CD4-positive, alpha-beta memory T cell (primary cell): ENCODE measurements at places on chromosomes 6 and 20. TPM values are rescaled to one million over a fixed set of nuclear protein-coding genes. Genes with fewer than 3 reads are reported as not detected.

The BANF2 gene
- polyA plus RNA-seq: not detected

- DNase-seq: peak; percentile 36
- H3K4me1 ChIP-seq: no peaks in the 10 kb centered on the region
- no peak overlapping the region for H3K27ac ChIP-seq
- no peak overlapping the region for H3K4me3 ChIP-seq
Observed at GRCh38 chr6:2353412-2354137, 108.2 kb upstream of the GMDS start.

The MAP7 gene
- polyA plus RNA-seq: 1.5 TPM

The ADGRF4 gene
- polyA plus RNA-seq: not detected

DNA sequence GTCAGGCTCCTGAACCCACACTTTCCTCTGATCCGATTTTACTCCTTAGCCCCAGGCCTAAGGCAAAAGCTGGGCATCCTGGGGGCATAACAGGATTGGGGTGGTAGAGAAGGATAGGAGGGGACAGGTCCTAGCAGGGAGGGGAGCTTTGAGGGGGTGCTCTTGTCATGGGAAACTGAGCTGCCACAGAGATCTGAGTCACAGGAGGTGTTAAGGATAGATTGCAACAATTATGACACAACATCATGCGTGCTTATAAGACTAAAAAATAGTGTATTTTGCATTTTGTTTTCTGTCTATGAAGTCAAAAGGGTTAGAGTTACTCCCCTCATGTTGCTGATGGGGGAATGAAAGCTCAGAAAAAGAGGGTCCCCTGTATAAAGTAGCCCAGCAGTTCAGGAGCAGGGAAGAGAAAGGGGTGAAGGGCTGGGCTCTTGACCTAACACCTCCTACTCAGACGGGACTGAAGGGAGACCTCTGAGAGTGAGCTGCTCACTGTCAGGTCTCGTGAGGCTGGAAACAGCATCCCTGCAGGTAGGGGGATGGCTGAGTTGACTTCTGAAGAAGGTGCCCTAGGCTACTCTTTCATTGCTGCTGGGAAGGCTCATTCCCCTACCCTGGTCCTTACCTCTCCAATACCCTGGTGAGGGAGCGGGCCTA, 2.0 kb downstream of the GLP1R start:
- peaks cover 18% of the 10 kb centered on the region for H3K27me3 ChIP-seq
- H3K4me1 ChIP-seq: peaks cover 13% of the 10 kb centered on the region
- H3K27ac ChIP-seq: no peak overlapping the region
- H3K36me3 ChIP-seq: no peaks in the 10 kb centered on the region
- no peak for DNase-seq

DNA sequence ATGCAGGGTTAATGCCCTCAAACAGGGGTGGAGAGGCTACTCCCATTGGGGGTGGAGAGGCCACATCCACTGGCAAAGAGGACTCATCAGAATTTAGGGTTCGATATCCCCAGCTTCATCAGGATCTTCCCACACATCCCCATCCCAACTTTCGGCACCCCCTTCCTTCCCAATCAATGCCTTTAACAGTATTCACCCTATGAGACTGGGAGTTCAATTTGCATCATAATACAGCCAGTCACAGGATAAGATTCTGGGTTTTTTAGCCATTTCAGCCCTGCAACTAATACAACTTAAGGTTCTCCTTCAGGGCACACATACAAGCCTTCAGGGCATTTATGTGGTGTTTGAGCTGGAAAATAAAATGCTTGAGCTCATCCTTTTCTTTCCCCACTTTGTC, 80.9 kb downstream of the GMDS start:
- no peak overlapping the region for H3K27ac ChIP-seq
- no peak for DNase-seq
- no peaks in the 10 kb centered on the region for H3K27me3 ChIP-seq
- no peaks in the 10 kb centered on the region for H3K36me3 ChIP-seq
- no peak overlapping the region for H3K4me3 ChIP-seq
- H3K4me1 ChIP-seq: peaks cover 10% of the 10 kb centered on the region

- DNase-seq: peak; percentile 3
- peak overlapping the region; percentile 89 for H3K4me3 ChIP-seq
- H3K27me3 ChIP-seq: no peaks in the 10 kb centered on the region
- peaks cover 55% of the 10 kb centered on the region for H3K4me1 ChIP-seq
- H3K27ac ChIP-seq: peak overlapping the region; percentile 78
Observed at GRCh38 chr20:34363465-34364222, 571 bp downstream of the ITCH start.

DNA sequence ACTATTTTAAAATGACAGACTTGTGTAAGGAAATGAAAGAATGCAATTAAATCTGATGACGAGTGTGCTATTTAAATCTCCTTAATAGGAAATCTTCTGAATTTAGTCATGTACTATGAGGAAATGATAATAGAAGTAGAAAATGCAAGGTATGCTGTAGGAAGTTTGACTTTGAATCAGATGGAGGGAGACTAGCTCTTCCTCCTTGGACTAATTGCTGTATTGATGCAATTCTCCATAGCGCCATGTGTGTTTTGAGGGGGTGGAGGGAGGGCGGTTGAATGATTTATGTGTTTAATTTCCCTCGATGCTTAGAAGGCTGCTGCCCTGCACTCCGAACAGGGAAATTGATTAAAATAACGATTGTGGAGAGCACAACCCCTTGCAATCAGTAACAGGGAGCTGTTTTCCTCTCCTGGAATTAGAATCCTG, 214.4 kb upstream of the PRND start:
- no peaks in the 10 kb centered on the region for H3K4me1 ChIP-seq
- no peak overlapping the region for H3K4me3 ChIP-seq
- H3K27me3 ChIP-seq: no peaks in the 10 kb centered on the region

The ID4 gene
- not detected for polyA plus RNA-seq

GRCh38 chr20:32497589-32498224, 87.4 kb downstream of the NOL4L start:
- no peak for DNase-seq
- H3K4me1 ChIP-seq: peaks cover 6% of the 10 kb centered on the region
- no peak overlapping the region for H3K4me3 ChIP-seq
- peaks cover 22% of the 10 kb centered on the region for H3K36me3 ChIP-seq
- H3K27me3 ChIP-seq: no peaks in the 10 kb centered on the region
- peak overlapping the region; percentile 0 for H3K27ac ChIP-seq

GRCh38 chr20:41376349-41376748, 9.7 kb upstream of the EMILIN3 start:
- no peaks in the 10 kb centered on the region for H3K4me1 ChIP-seq
- DNase-seq: no peak
- H3K36me3 ChIP-seq: no peaks in the 10 kb centered on the region
- no peaks in the 10 kb centered on the region for H3K27me3 ChIP-seq
- H3K27ac ChIP-seq: no peak overlapping the region
- no peak overlapping the region for H3K4me3 ChIP-seq

The KIF13A gene
- polyA plus RNA-seq: 0.61 TPM

- no peaks in the 10 kb centered on the region for H3K36me3 ChIP-seq
- H3K4me3 ChIP-seq: no peak overlapping the region
- no peak overlapping the region for H3K27ac ChIP-seq
- H3K4me1 ChIP-seq: no peaks in the 10 kb centered on the region
- no peak for DNase-seq
Observed at GRCh38 chr20:54985091-54985490, 509.7 kb downstream of the DOK5 start.

The RNF144B gene
- polyA plus RNA-seq: 3.1 TPM

DNA sequence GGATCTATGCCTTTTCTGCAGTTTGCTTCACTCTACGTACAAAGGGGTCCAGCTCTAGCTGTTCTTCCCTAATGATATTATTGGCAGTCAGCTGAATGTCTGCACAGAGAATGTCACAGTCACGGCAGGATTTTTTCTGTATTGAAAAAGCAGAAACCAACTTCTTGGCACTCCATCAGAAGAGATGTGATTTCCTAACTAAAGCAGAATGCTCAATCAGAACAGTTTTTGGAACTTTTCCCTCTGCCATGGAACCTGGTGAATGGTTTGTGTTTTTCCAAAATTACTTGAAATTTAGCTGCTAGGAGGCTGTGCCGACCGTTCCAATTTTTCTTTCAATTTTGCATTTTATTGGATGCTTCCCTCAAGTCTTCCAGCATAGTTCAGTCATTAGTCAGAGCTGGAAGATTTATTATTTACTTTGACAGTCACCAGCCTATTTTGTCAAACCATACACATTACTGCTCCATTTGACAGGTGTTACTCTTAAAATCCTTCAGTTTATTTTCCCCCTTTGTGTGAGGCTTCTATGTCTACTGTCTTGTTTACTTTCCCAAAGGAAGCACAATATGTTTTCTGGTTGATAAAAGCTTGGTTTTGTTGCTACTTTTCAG, 259.6 kb upstream of the EPHA7 start:
- no peak overlapping the region for H3K4me3 ChIP-seq
- no peak overlapping the region for H3K27ac ChIP-seq
- no peaks in the 10 kb centered on the region for H3K36me3 ChIP-seq
- no peaks in the 10 kb centered on the region for H3K27me3 ChIP-seq
- H3K4me1 ChIP-seq: no peaks in the 10 kb centered on the region
- no peak for DNase-seq

The CGAS gene
- 19.9 TPM for polyA plus RNA-seq

The C20orf204 gene
- polyA plus RNA-seq: not detected

The SSTR4 gene
- not detected for polyA plus RNA-seq

GRCh38 chr6:109008537-109009235, 86.0 kb downstream of the SESN1 start:
- H3K36me3 ChIP-seq: no peaks in the 10 kb centered on the region
- peak overlapping the region; percentile 96 for H3K27ac ChIP-seq
- peak; percentile 41 for DNase-seq
- peak overlapping the region; percentile 77 for H3K4me3 ChIP-seq
- H3K27me3 ChIP-seq: no peaks in the 10 kb centered on the region

DNA sequence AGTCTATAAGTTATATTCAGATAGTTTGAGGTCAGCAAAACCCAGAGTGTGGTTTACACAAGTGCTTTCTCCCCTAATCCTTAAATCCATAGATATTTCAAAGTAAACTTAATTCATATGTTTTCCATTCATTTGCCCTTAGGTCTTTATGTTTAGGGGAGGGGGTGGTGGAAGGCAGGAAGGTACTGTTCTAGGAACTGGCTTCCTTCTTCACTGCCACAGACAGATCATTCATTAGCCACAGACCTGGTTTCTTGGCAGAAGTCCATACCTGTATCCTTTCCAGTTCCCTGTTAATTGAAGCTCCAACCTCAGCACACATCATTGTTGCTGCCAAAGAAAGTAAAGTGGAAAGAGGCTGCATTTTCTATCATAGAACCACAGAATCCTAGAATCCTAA, 123.0 kb downstream of the AIG1 start:
- DNase-seq: no peak
- no peak overlapping the region for H3K4me3 ChIP-seq
- H3K27ac ChIP-seq: no peak overlapping the region
- H3K27me3 ChIP-seq: no peaks in the 10 kb centered on the region
- H3K36me3 ChIP-seq: no peaks in the 10 kb centered on the region

DNA sequence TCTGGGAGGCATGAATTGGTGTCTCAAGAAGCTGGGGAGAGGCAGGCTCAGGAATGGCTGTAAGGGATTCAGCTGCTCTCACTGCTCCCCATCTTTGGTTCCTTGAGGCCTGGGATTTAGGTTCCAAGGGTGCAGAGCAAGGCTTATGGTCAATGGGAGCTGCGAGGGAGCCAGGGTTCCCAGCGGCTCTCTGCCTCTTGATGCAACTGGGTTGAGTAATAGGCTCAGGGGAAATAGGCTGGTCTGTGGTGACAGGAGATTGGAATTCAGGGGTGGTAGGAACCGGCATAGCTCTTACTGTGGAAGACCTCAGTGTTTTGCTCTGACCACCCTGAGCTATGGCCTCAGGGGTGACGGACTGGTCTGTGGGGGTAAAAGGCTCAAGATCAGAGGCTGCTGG, 13.0 kb upstream of the NRM start:
- no peak overlapping the region for H3K4me3 ChIP-seq
- no peaks in the 10 kb centered on the region for H3K27me3 ChIP-seq
- peaks cover 13% of the 10 kb centered on the region for H3K36me3 ChIP-seq
- no peak overlapping the region for H3K27ac ChIP-seq
- DNase-seq: no peak

The ATRN gene
- 7.8 TPM for polyA plus RNA-seq

The COL9A1 gene
- polyA plus RNA-seq: not detected

The DPPA5 gene
- polyA plus RNA-seq: not detected

- H3K27ac ChIP-seq: no peak overlapping the region
- no peak overlapping the region for H3K4me3 ChIP-seq
- no peak for DNase-seq
- H3K36me3 ChIP-seq: no peaks in the 10 kb centered on the region
- H3K27me3 ChIP-seq: no peaks in the 10 kb centered on the region
Observed at GRCh38 chr6:37570482-37571133, 70.9 kb upstream of the CCDC167 start.

The HUS1B gene
- 1.7 TPM for polyA plus RNA-seq

GRCh38 chr6:15074806-15075205, 171.1 kb upstream of the JARID2 start:
- H3K4me3 ChIP-seq: no peak overlapping the region
- H3K4me1 ChIP-seq: no peaks in the 10 kb centered on the region
- H3K27me3 ChIP-seq: no peaks in the 10 kb centered on the region
- H3K36me3 ChIP-seq: no peaks in the 10 kb centered on the region
- no peak overlapping the region for H3K27ac ChIP-seq
- DNase-seq: no peak

- no peaks in the 10 kb centered on the region for H3K27me3 ChIP-seq
- no peak overlapping the region for H3K27ac ChIP-seq
- no peak for DNase-seq
Observed at GRCh38 chr6:27370391-27370790, 18.2 kb upstream of the ZNF391 start.

The PSORS1C2 gene
- not detected for polyA plus RNA-seq

DNA sequence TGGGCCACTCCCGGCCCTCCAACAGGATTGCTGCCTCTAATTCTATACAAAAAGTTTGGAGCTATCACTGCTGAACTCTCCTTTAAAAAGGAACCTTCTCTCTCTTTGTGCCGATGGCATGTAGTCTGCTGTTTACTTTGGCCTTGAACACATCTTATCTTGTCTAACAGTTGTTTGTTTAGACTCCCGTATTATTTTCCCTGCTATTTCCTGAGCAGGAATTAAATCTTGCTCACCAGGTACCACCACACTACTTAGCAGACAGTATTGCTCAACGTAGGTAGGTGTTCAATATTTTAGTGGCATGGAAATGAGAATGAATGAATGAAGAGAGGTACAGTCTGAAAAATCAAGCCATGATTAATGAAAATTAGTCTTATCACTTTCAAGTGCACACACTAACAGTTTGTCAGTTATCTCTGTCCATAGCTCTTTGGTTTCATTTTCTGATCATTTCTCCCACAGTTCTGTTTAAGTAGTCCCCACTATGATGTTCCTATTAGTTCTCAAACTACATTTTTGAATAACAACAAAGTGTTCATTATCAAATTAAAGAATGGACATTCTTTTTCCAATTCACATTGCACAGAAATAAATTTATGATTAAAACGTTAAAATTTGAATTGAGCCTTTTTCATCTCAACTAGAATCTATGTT, 6.8 kb upstream of the HEY2 start:
- DNase-seq: no peak
- no peak overlapping the region for H3K27ac ChIP-seq
- peaks cover 30% of the 10 kb centered on the region for H3K27me3 ChIP-seq
- no peak overlapping the region for H3K4me3 ChIP-seq
- no peaks in the 10 kb centered on the region for H3K36me3 ChIP-seq

- no peak overlapping the region for H3K4me3 ChIP-seq
- H3K36me3 ChIP-seq: no peaks in the 10 kb centered on the region
- no peaks in the 10 kb centered on the region for H3K27me3 ChIP-seq
- no peak for DNase-seq
- peaks cover 40% of the 10 kb centered on the region for H3K4me1 ChIP-seq
Observed at GRCh38 chr6:16600701-16601100, 160.6 kb downstream of the ATXN1 start.

- H3K4me3 ChIP-seq: peak overlapping the region; percentile 82
- no peaks in the 10 kb centered on the region for H3K36me3 ChIP-seq
- peak overlapping the region; percentile 76 for H3K27ac ChIP-seq
- DNase-seq: peak; percentile 82
Observed at GRCh38 chr6:42746463-42747391, 824 bp upstream of the TBCC start.

The RNF39 gene
- polyA plus RNA-seq: not detected

- peaks cover 20% of the 10 kb centered on the region for H3K4me1 ChIP-seq
- H3K27me3 ChIP-seq: peaks cover 51% of the 10 kb centered on the region
- H3K4me3 ChIP-seq: no peak overlapping the region
Observed at GRCh38 chr6:1600764-1601157, 9.0 kb upstream of the FOXC1 start.
